Thoracic aorta (tissue), 2 donors: ENCODE measurements at places on chromosomes 6 and 20. TPM values are rescaled to one million over a fixed set of nuclear protein-coding genes. Genes with fewer than 3 reads are reported as not detected.

GRCh38 chr6:33898771-33899170 lies 95.0 kb upstream of the MLN start:
- no peak for DNase-seq

DNA sequence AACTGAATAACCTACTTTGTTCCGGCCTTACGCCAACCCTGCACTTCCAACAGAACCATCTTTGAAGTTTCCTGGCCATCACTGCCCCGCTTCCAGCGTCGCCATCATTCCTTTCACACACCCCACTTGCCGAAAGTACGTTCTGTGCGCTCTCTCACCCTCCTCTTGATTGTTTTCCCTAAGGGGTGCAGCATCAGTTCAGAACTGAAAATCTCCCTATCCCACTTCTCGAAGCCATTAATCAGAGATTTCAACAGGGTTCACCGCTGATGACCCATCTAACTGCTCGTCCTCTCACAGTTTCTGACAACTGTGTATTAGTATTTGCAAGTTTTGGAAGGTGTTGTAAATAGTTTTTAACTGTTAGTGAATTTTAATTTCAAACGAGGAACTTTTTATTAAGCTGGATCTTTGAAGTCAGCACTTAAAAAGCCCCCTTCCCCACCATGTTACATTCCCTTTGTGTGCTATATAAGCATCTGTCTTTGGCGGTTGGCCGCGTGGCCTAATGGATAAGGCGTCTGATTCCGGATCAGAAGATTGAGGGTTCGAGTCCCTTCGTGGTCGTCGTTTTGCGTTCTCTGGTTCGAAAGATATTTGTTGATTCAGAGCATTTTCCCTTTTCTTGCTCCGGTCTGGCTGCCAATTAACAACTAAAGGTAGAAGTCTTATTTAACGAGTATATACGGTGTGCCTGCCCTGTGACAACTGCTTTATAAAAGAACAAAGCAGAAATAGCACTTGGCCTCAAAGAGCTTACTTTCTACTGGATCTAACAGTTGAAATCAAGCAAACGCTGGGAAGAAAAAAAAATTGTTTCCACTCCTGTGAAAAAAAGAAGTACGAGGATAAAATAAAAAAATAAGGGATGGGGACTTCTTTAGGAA lies 42.6 kb downstream of the TRIM27 start:
- peak; percentile 36 for DNase-seq

- DNase-seq: no peak
Observed at GRCh38 chr6:23415819-23416427, 710.1 kb upstream of the NRSN1 start.

GRCh38 chr6:105985098-105985815 lies 100.9 kb upstream of the PRDM1 start:
- DNase-seq: no peak

- no peak for DNase-seq
Observed at GRCh38 chr20:17987988-17988387, 19.2 kb downstream of the MGME1 start.

SLC22A16 gene
- 3.8 TPM for total RNA-seq

RNF217 gene
- 44.2 TPM for total RNA-seq
